ENCODE measurements at places on chromosomes 6 and 20.

GRCh38 chr20:62722627-62723026 is 14.0 kb downstream of the NTSR1 start:
- no peak for DNase-seq

DNA sequence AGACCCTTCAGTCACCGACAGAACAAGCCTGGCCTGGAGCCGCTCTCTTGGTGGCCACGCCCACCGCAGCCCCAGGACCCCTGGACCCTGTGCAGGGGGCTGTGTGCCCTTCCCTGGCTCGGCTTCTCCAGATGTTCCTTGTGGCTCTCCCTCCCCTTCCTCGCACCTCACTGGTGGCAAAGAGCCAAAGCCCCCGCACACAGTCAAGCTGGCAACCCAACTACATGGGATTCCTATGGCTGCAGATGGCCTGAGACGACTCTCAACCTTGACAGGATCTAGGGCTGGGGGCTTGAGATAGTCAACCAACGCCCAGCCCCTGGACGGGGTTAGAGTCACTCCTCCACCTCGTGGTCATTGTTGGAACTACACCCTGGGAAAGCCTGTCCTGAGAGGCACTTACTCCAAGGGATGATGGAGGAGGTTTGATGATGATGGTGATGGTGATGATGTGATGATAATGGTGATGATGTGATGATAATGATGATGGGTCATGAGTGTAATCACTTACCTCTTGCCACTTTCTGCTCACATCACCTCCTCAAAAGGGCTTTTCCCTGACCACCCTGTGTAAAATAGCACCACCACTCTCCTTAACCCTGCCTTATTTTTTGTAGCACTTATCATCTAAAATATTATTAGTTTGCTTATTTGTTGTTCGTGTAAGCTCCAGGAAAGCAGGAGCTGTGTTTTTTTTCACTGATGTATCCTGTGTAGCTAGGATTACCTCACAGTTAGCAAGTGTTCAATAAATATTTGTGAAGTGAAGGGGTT is 278.4 kb downstream of the LRFN2 start:
- peak; percentile 43 for DNase-seq

GRCh38 chr6:121510568-121511177 is 75.2 kb downstream of the GJA1 start:
- no peak for DNase-seq

DNA sequence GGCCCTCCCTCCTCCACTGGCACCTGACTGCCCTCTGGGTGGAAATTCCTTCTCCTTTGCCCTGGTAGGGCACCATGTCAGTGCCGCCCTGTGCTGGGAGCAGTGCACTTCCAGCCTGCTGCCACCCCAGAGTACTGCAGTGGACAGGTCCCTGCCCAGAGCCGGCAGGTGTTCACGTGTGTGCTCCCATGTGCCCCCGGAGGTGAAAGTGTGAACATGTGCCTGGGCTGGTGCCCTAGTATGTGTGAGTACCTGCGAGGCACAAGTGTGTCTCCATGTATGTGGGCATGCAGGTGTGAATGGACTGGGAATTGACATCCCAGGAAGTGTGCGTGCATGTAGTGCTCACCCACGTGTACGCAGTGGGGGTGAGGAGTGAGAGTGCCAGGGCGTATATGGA is 29.4 kb downstream of the SDCBP2 start:
- DNase-seq = peak; percentile 27

- no peak for DNase-seq
Observed at GRCh38 chr20:21019814-21020658, 86.1 kb downstream of the LINC00237 start.

DNA sequence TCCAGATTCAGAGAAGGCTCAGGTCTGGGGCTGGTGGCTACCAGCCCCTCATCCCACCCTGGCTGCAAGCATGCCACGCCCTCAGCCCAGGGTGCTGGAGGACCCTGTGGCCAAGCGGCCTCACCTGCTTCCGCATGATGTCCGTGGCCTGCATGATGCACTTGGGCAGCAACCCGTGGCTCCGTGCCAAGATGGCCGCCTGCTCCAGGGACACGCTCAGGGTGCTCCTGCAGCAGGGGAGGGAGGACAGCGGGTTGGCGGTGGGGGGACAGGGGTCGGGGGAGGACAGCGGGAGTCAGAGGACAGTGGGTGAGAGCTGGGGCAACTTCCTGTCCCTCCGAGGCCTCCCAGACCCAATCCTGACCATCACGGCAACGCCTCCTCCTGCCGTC is 200.1 kb downstream of the PREX1 start:
- no peak for DNase-seq

DNA sequence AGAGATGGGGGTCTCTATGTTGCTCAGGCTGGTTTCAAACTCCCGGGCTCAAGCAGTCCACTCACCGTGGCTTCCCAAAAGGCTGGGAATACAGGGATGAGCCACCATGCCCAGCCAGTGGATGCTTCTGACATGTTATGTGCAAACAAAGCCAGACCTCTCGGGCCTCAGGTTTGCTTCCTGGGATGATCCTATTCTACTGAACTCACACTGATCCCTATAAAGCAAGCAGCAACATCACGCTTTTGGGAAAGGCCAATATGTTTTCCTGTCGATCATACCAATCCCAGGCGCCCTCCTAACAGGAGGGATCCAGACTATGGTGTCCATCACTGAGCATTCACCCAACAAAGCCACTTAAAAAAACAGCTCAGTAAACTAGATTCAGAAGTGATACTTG is 60.2 kb downstream of the CSE1L start:
- DNase-seq = no peak

DNA sequence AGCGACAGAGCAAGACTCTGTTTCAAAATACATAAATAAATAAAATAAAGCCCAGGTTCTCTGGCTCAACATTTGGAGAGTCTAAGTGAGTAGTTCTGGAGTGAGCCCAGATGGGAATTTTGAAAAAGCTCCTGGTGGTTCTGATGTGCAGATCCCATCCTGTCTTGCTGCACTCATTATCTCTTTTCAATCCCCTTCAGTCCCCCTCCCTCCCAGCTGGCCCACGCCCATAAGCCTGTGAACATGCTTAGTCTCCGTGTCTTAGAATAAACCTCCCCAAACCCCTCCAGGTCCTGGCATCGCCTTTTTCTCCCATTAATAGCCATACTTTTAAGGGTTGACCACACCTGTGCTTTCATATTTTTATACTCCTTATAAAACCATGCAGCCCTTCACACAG is 19.4 kb upstream of the TULP1 start:
- DNase-seq = no peak
